Stimulated activated CD4-positive, alpha-beta T cell treated with anti-CD3 and anti-CD28 coated beads, TNF-alpha, amount 100 ng/mL, for 48 hours (primary cell): ENCODE measurements at places on chromosomes 5 and 9.

DNA sequence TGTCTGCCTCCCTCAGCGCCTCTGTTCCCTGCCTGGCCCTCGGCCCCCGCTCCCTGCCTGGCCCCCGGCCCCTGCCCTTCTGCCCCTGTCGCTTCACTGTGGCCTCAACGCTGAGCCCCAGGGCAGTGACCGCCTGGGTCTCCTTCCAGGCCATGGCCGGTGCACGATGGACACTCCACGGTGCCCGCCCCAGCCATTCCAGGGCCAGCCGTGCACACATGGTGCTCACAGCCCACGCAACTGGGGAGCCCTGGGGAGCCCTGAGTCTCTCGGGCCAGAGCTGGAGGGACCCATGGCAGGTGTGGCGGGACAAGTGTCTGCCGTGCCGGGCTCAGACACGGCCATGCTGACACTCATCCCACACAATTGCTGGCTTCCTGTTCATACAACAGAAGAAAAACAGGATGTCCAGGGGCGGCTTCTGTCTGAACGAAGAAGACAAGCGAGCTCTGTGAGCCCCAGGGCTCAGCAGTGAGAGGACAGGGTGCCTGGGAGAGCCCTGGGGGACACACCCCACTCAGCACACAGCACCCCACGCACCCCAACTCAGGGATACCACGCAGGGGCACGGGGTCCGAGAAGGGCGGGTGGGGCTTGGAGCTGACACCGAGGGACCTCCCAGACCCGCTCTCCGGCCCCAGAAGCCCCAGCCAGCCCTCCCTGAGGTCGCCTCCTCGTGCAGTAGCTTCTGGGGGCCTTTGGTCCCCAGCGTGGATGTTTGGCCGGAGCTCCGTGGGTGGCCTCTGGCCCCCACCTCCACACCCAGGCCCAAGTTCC is 35.7 kb downstream of the EXD3 start:
- DNase-seq, result no peak

DNA sequence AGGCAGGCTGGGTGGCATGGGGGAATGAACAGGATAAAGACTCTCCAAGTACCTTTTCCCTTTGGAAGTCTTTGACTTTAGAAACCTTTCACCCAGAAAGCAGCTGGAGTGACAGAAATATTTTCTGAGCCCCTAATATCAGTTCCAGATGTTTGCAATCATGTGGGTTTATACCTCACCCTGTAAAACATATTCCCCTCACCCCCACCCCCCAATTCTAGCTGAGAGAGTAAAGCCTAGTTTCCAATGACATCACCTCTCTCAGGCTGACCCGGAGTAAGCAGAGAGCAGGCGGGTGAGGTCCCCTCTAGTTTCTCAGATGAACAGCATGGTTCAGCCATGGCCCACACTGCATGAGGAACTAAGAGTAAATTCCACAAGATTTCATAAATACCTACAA is 82.9 kb upstream of the TRIM32 start:
- no peak for DNase-seq

GRCh38 chr5:3996707-3997336 is 401.2 kb downstream of the IRX1 start:
- no peak for DNase-seq

DNA sequence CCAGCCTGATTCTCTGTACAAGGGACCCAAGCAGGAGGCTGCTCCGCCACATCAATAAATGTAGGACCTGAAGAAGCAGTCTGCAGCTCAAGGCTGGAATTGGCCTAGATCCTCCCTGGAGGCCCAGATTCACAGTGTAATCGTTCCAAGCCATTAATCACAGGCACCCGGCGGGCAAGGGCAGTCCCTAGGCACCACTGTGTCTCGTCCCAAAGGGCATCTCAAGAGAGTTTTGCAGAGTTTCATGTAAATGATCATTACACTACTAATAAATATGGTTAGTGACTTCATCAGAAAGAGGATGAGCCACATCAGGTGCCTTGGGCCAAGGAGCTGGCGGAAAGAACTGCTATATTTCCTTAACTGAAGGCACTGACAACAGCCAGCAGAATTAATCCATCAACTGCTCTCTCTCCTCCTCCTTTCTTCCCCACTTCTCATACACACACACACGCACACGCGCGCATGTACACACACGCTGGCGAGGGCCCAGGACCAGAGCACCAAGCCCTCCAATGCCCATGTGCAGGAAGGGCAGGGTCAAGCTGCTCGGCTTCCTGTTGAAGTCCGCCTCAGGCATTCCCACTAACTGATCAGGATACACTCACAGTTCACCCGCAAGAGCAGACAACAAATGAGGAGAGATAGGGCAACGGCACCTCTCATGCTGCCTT is 33.9 kb downstream of the GNAQ start:
- no peak for DNase-seq

GRCh38 chr5:78345485-78345884 is 14.9 kb upstream of the SCAMP1 start:
- DNase-seq, result no peak

GRCh38 chr5:14900693-14901461 is 29.3 kb upstream of the ANKH start:
- DNase-seq, result no peak

DNA sequence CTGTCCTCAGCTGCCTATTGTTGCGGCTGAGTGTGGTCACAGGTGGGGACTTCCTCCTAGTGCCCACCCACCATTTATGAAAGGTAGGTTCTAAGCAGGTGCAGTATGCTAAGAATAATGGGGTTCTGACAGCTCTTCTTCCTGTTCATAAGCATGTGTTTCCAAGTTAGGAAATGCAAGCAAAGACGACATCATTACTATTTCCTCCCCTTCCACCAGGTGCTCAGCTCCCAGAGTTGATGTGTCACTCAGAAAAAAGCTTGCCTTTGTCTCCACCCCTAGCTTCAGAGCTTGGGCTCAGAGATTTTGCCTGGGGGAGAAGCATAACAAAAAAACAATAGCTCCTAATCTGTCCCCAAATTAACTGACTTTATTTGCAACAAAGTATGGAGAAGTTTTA is 1076.7 kb downstream of the NR2F1-AS1 start:
- no peak for DNase-seq

GRCh38 chr5:181199881-181200638 is 4.9 kb downstream of the TRIM7 start:
- DNase-seq, result no peak

- DNase-seq, result no peak
Measured at GRCh38 chr5:180804129-180804618, 1.6 kb upstream of the MGAT1 start.

DNA sequence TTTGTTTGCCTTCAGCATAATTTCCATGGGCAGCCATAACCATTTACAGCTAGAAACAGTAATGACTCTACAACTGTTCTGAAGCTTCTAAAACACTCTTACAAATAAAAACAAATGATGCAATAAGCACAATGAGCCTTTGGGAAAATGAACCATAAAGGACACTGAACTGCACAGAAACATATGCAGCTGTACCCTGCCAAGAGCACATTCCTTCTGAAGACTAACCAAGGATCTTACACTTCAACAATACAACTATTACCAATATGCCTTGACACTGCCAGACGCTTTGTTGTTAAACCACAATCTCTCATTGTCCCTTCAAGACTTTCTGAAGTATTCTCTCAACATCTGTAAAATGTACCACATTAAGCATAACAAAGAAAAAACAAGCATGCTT is 104.2 kb upstream of the HMHB1 start:
- DNase-seq, result no peak

- no peak for DNase-seq
Measured at GRCh38 chr9:106879439-106879882, 16.5 kb downstream of the ZNF462 start.

DNA sequence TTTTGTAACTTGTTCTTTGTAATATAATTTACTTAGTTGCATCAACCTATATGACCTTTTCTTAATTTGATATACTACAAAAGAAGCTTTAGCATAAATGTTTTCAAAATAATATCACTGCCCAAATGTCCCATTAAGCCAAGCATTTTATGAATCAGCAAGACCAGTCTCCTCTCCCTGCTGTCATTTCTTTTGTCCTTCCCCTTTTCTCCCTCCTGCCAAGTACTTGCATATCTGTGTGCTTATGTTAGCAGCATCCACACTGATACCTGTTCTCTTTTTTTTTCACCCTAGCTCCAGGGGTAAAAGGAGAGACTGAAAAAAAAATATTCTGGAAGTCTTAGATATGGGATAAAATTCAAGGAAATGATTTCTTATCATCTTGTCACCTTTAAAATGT is 69.7 kb downstream of the ZSWIM6 start:
- DNase-seq, result no peak

DNA sequence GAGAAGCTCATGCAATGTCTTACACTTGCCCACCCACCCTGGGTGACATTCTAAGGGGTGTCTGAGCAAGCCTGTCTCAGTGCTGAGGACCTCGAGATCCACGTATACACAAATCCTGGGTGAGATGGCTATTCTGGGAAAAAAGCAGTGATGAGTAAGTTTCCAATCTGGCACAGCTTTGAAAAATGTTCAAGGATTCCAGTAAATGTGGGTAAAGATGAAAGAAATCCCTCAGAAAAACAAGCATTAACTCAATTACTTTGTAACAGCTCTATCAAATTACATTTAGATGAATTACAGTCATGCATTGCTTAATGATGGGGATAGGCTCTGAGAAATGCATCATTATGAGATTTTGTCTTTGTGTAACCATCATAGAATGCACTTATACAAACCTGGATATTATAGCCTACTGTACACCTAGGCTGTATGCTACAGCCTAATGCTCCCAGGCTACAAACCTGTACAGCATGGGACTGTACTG is 26.9 kb downstream of the GOLM1 start:
- DNase-seq, result no peak

DNA sequence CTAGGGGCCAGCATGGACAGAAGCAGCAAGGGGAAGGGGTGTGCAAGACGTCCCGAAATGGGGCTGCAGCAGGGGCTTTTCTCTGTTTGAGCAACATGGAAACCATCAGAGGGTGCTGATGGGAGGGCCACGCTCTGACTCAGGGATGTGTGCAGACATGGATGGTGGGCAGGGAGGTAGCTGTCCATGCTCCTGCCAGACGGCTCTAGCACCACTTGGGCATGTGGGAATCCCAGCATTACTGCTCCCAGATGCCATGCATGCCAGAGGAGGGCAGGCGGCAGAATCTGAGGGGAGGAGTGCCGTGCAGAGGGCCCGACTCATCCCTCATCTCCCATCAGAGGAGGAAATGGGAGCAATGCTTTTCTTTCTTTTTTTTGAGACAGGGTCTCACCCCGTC is 45.6 kb upstream of the SLC25A51 start:
- no peak for DNase-seq

- no peak for DNase-seq
Measured at GRCh38 chr9:115327436-115328122, 209.6 kb upstream of the TNC start.

GRCh38 chr9:77910194-77910621 is 121.4 kb downstream of the GNAQ start:
- DNase-seq, result no peak

GRCh38 chr9:89744730-89745129 is 139.9 kb downstream of the GADD45G start:
- no peak for DNase-seq

DNA sequence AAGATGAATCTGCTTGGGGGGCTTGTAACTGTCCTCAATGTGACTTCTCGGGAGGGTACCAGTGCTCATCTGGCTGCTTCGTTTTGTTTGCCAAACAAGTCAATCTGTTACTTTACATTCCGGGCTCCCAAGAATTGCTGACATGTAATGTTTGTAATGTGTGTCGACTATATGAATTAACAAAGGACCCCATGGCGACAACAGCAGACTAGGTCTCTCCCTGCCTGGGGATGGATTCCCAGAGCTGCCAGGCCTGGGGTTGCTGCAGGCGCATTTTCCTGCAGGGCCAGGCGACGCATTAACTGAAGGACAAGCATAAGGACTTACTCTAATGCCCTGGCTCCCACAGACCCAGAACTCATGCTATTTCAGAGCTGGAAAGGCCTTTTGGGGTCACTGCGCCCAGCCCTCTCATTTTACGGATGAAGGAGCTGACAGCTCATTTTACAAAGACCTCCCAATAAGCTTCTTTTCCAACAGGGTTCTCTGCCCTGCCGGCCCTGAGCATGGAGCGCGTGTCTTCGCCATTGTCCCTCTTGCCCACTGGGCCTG is 214.8 kb downstream of the TTLL11 start:
- no peak for DNase-seq

GRCh38 chr5:115979201-115980041 is 17.1 kb downstream of the LVRN start:
- no peak for DNase-seq

GRCh38 chr5:83281176-83281575 is 190.4 kb upstream of the VCAN start:
- DNase-seq, result no peak

GRCh38 chr5:155459889-155460500 is 446.4 kb downstream of the KIF4B start:
- DNase-seq, result no peak

DNA sequence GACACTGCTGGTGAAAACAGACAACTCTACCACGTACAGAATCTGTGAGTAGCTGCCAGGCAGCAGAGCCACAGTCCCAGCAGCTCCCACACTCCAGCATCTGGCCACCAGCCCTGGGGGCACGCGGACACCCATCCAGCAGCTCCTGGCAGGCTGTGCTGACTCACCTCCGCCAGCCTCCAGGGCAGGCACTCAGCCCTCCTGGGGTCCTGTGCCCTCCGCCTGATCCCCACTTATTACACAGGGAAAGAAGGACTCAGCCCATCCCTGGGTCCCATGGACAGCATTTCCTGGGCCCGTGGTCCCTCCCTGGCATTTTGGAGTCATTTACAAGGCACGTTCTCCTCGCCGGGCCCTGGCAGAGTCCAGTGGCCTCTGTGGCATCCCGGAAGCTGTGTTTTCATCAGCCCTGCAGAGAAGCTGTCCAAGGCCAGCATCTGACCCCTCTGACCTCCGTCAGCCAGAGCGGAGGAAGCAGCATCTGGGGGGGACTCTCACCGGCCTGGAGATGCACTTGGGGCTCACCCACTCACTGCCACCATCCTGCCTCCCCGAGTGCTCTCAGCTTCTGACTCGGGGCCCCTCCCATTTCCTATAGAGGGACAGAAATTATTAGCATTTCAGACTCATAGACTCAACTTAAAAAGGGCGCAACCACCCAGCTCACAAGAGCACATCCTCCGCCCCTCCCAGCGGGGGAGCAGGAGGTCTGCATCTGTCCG is 21.6 kb downstream of the PAEP start:
- no peak for DNase-seq

GRCh38 chr5:128036950-128037349 is 46.6 kb upstream of the SLC12A2 start:
- DNase-seq, result no peak

- no peak for DNase-seq
Measured at GRCh38 chr9:98120476-98120875, 1.5 kb upstream of the TRIM14 start.

- DNase-seq, result no peak
Measured at GRCh38 chr9:34589636-34590380, at the start of gene CNTFR. CNTFR (minus strand) TSS chr9:34589724; CDS start chr9:34568981, 20,743 bp downstream.

DNA sequence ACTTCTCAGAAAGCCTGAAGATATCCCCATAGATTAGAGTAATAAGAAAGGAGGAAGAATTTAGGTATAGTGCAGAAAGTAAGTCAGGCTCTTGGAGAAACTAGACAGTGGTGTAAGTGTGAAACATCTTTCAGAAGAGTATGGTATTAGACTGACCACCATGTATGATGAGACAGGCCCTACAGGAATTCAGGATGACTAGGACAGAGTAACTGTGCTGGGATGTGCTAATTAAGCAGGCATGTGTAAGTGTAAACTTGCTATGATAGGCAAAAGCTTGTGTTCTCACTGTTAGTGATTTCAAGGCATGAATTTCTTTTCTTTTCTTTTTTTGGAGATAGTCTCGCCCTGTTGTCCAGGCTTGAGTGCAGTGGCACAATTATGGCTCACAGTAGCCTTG is 70.8 kb downstream of the RAB24 start:
- DNase-seq, result no peak

- DNase-seq, result no peak
Measured at GRCh38 chr9:26471261-26471660, 421.3 kb downstream of the CAAP1 start.

- no peak for DNase-seq
Measured at GRCh38 chr9:136624184-136624951, 38.3 kb upstream of the EGFL7 start.
